Sciatic nerve (tissue), 2 donors: ENCODE measurements at places on chromosomes 12 and 14. TPM values are rescaled to one million over a fixed set of nuclear protein-coding genes. Genes with fewer than 3 reads are reported as not detected.

GRCh38 chr12:95395696-95396095, 78.3 kb upstream of the METAP2 start:
- no peak for DNase-seq

GRCh38 chr12:112937741-112938719, at the start of gene OAS3:
TSS of gene OAS3 (plus strand) at chr12:112938474. CDS start at chr12:112938531, 57 bp downstream.
- peak; percentile 93 for DNase-seq

DNA sequence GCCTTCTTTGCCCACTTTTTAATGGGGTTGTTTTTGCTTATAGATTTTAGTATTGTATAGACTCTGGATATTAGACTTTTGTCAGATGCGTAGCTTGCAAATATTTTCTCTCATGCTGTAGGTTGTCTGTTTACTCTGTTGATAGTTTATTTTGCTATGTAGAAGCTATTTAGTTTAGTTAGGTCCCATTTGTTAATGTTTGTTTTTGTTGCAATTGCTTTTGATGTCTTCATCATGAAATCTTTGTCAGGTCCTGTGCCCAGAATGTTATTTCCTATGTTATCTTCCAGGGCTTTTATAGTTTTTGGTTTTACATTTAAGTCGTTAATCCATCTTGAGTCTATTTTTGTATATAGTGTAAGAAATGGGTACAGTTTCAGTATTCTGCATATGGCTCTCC, 30.0 kb upstream of the LYZ start:
- DNase-seq = no peak

DNA sequence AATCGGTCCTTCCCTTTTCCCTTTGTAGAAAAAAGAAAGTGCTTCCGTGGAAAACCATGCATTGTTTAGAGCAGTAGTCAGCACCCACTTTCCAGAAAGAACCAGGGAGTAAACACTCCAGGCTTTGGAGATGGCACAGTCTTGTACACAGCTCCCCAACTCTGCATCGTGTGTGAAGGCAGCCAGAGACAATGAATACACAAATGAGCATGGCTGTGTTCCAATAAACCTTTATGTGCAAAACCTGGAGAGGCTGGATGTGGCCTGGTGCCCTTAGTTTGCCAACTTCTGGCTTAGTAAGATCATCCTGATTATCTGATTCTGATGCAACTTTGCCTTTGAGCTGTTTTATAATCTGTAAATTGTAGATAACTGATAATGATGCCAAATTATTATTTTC, 463.4 kb upstream of the TMEM132C start:
- no peak for DNase-seq

DNA sequence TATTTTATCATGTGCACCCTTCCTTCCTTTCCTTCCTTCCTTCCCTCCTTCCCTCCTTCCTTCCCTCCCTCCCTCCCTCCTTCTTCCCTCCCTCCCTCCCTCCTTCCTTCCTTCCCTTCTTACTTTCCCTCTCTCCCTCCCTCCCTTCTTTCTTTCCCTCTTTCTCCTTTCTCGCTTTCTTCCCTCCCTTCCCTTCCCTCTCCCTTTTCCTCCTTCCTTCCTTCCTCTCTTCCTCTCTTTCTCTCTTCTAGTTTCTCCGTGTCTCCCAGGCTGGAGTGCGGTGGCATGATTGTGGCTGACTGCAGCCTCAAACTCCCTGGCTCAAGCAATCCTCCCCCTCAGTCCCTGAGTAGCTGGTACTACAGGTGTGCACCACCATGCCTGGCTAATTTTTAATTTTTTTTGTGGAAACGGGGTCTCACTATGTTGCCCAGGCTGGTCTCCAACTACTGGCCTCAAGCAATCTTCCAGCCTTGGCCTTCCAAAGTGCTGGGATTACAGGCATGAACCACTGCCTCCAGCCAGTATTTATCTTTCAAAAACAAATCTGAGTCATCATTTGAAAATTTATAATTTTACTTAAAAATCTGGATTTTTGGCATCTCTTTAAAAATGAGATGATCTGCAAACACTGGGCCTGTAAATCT, 7.8 kb downstream of the C1RL start:
- peak; percentile 18 for DNase-seq

TMPRSS12 gene
- total RNA-seq = not detected

TEX52 gene
- total RNA-seq = not detected

CABP1 gene
- total RNA-seq = 2.3 TPM

MED13L gene
- 193 TPM for total RNA-seq
